NCI-H774 (cell line): ENCODE measurements at places on chromosomes 16 and 17.
A peak's percentile ranks its signal among the peaks of the same experiment; 100 is the strongest.

- no peak for DNase-seq
Observed at GRCh38 chr16:72255786-72256185, 83.8 kb upstream of the PMFBP1 start.

- DNase-seq = peak; percentile 49
Observed at GRCh38 chr16:68328151-68328859, 17.5 kb downstream of the PRMT7 start.

- DNase-seq = no peak
Observed at GRCh38 chr17:57968456-57968855, 13.2 kb upstream of the CUEDC1 start.

DNA sequence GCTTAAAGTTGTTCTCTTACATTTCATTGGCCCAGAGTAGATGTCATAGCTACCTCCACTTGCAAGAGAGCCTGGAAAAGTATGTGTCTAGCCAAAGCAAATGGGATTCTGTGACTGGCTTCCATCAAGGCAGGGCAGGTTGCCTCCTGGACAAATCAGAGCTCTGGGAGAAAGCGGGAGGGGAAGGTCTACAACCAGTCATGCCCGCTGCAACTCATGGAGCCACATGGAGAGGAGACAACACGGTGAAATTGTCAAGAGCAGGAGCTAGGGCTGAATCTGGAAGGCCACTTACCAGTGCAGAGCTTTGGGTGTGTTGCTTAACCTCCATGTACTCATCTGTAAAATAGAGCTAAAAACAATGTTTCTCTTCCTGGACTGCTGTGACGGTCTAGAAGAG lies 83.8 kb downstream of the MARF1 start:
- no peak for DNase-seq

DNA sequence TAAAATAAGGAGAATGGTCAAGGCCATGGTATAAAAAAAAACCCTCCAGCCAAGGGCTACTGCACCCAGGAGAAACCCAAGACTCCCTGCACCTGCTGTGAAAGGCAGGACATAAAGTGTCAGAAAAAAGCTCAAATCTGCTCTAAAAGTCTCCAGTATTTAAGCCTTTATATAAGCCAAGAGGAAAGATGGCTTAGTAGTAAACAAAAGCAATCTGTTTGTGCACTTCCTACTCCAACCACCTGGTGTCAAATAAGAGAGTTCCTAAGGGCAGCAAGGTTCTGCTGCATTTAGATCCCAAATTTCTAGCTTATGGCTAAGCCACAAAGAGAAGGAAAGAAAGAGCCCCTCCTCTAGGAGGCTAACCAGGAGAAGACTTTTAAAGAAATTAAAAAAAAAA lies 20.6 kb downstream of the ACSM1 start:
- no peak for DNase-seq
